ENCODE measurements at places on chromosomes 13 and 19. TPM values are rescaled to one million over a fixed set of nuclear protein-coding genes. Genes with fewer than 3 reads are reported as not detected.

Gene PODNL1
- polyA plus RNA-seq = not detected

DNA sequence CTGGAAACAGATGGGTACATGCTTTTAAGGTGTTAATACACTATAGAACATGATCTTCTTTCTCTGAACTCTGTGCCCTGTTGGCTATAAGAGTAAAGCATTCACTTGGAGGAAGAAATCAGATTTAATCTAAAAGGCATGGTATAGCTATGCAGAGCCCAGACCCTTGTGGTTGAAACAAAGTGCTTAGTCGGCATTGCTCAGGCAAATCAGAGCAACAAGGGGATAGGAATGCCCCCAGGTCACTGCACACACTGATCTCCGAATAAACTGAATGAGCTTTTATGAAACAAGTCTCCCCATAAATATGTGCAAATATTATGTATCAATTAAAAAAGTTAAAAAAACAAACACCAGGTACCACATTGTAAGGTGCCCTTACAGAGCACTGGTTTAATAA lies 52.0 kb upstream of the RGCC start:
- no peak for DNase-seq

- DNase-seq = no peak
Observed at GRCh38 chr19:35355791-35356460, 2.3 kb upstream of the FFAR3 start.

DNA sequence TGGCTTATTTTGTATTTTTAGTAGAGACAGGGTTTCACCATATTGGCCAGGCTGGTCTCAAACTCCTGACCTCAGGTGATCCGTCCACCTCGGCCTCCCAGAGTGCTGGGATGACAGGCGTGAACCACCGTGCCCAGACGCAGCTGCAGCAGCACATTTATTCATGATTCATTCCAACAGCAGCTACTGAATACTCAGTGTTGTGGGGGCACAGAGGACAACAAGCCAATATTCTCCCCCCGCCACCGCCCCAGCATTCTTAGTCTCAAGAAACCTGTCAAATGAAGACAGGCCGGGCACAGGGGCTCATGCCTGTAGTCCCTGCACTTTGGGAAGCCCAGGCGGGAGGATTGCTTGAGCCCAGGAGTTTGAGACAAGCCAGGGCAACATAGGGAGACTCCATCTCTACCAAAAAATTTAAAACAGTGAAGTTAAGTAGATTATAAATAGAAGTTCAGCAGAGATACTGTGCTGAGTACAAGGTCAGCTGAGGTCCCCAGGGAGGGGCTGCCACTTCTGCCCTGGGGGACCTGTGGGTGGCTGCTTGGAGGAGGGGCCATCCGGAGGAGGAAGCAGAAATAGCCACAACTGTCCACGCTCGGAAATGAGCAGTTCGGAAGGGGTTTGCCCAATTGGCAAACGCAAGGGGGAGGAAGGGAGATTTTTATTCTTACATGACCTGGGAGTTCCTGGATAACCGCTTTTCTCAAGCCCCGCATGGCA lies 4.3 kb downstream of the DOT1L start:
- no peak for DNase-seq

DNA sequence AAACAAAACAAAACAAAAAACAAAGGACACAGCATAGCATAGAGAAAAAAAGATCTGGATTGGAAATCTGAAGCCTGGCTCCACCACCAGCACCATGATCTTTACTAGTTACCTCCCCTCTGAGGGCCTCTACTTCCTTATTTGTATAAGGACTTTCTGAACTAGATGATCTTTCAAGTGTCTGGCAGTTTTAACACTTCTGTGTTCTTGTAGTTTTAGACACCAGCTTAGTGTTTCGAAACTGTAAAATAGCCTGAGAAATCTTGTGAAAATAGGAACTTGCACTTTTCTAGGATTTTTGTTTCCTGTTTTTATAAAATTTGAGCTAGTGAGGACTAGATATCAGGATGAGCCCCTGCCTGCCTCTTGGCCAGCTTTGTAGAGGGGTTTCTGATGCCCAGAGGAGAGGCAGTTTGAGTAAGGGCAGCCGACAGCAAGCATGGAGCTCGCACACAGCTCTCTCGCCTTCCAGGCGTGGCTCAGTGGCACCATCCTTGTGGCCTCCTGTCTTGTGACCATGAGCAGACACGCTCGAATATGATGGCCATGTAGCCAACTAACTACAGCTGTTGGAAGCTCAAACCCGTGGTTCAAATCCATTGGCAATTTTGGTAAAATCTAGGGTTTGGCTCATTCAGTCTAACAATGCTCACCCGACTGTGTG lies 319.0 kb downstream of the KCNRG start:
- no peak for DNase-seq

DNA sequence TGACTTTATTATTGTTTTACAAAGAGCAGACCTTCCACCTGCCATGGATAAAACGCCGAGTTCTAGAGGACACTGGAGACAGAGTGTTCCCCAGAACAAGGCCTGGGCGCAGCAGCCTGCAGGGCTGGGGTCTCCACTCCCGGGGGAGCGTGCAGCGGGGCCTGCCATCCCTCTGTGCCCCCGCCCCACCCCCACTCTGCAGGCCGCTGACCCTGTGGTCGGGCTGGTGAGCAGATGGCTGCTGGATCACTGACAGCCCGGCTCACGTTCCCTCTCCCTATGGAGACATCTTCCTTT lies 8.6 kb upstream of the PTBP1 start:
- DNase-seq = no peak

Gene FFAR3
- polyA plus RNA-seq = 1.0 TPM

GRCh38 chr13:60118696-60119400 lies 44.9 kb downstream of the DIAPH3 start:
- DNase-seq = no peak

GRCh38 chr13:24127116-24127631 lies 33.3 kb upstream of the SPATA13 start:
- peak; percentile 92 for DNase-seq

Gene BRCA2
- under 0.01 TPM for polyA plus RNA-seq

Gene FOXO1
- polyA plus RNA-seq = 9.0 TPM

GRCh38 chr13:33345842-33346241 lies 60.3 kb upstream of the STARD13 start:
- DNase-seq = no peak

Gene REEP6
- polyA plus RNA-seq = 167 TPM

DNA sequence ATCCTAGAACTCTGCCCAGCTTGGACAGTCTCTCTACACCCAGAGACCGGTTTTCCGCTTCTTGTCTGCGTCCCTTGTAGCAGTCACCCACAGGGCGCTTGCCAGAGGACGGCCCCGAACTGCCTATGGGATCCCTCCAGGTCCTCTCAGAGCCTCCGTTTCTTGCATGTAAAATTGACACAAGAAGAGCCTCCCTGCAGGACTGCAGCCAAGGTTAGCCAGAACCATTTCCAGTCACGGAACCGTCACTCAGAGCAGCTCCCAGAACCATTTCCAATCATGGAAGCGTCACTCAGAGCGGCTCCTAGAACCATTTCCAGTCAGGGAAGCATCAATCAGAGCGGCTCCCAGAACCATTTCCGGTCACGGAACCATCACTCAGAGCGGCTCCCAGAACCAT lies 65.5 kb downstream of the ATP11A start:
- no peak for DNase-seq

DNA sequence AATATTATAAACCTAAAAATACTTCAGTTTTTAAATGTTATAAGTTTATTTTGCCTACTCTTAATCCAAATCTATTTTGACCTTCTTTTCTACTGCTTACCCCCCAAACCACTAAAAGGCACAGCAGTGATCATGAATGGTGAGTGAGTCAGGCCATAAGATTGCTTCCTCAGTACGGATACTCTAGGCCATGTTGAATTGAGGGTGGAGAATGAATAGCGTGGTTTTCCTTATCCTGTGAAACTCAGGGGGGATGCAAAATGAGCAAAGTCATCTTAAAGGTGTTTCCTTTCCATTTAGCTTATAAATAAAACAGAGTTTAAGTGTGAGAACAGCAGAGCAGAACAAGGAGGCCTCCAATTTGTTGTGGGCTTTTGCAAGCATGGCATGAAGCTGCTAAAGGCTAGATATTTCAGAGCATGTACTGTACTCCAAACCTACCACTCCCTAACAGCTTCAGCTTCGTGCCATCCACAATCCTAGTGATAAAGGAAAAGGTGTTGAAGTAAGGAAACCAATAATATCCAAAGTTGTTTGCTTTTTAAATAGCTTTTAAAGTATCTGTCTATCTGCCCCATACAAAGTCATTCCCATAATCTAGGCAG lies 25.0 kb downstream of the SERPINE3 start:
- DNase-seq = no peak

Gene MCF2L
- polyA plus RNA-seq = 12.2 TPM

DNA sequence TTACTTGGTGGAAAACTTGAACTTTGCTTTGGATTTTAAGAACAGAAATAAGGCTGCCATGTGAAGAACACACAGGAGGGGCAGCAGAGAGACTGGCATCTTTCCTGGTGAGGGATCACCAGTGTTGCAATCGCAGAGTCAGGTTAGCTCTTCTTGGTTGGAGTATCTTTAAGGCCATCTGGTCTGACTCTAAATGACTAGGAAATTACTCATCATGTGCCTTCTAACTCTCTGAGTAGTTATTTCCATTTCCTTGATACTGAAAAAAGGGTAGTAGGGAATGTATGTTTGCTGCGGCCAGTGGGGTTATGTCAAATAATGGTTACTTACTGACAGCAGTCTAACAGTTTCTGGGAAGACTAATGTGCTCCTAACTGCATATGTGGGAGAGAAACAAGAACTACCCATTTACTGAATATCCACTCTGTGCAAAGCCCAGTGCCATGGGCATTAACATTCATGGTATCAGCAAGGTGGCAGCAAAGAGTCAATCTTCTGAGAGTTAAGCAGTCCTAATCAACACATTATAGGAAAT lies 122.1 kb downstream of the COG6 start:
- no peak for DNase-seq

Gene SCAF1
- 18.1 TPM for polyA plus RNA-seq

DNA sequence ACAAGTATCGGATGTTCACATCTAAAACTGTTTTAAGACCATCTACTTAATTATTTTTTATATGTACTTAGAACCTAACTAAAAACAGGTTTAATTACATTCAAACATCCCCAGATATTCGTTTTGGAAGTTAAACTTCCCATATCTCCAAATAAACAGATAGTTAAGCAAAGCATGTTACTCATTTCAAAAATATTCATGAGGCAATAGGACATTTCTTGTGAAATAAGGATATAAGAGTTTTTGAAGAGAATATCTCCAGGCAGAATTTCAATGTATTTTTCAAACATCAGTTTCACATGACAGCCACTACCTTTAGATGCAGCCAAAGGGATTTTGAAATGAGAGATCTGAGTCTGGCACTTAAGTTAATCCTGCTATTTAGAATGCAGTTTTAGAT lies 697.5 kb downstream of the SLITRK1 start:
- no peak for DNase-seq

DNA sequence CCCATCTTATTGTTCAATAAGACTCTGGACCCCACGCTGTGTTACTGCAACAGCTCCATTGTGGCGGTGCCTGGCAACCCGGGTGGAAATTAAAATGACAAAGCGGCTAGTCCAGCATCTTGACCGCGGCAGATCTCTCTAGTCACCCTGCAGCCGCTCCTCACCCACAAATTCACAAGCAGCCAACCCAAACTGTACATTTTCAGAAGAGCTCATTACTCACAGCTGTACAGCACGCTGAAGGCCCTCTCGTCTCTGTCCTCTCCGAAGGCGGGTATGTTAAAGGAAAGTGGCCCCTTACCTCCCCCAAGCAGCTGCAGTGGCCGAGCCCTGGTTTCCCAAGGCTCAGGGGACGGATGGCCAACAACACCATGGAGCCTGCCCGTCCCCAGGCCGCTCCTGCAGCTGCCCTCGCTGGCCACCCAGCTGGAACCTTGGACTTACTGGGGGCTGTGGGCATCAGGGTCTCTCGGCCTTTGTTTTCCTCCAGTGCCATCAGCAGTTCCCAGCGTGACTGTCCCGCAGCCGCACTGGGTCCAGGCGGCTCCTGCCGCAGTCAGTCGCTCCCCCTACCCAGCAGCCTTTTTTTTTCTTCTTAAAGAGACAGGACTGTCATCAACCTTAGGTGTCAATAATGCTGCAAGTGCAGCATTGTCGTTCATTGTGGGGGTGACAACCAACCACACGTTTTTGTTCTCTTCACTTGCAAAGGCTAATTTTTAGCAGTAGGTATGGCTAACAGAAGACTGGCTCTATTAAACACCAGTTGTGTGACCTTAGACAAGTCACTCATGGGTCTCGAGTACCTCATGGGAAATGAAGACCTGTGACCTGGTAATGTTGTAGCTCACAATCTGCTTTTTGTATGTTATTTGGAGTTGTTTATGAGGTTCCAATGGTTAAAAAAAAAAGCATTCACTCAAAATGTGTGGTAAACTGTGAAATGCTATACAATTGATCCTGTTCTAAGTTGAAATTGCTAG lies at the start of gene SACS:
TSS of gene SACS (minus strand) at position 532 of the 983 bp plus-strand sequence. CDS start 22,463 bp downstream, outside the sequence.
- peak; percentile 16 for DNase-seq

Gene GPR108
- polyA plus RNA-seq = 128 TPM

- no peak for DNase-seq
Observed at GRCh38 chr13:89966524-89966923, 1381.0 kb upstream of the MIR17HG start.

Gene ZNF534
- polyA plus RNA-seq = 0.41 TPM

Gene LILRB3
- 3.6 TPM for polyA plus RNA-seq

DNA sequence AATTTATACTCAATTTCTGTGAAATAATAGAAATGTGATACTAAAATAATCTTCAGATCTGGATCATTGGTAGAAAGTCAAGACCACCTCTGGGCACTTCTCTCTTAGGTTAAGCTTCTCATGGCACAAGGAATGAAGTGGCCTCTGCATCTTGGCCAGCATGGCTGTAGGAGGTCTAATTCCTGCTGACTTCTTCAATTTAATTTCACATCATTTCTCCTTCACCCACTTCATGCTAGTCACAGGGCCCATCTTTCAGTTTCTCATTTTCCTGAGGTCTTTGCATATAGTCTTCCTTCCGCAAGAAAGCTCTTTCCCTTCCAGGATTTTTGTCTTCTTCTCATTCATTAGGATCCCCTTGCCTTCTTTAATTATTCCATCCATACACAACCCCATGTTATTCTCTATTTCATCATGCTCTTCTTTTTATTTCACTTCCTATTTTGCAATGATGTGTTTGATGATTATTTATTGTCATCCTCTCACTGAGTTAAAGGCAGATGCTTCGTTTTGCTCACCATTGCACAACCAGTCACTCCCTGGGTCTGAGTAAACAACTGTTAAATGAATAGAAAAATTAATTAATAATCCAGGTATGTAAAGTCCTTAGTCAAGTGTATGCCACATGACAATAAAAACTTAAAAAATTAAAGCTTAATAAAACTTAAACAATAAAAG lies 397.4 kb downstream of the SPRY2 start:
- DNase-seq = no peak
